T-helper 1 cell treated with Interleukin-12 subunit alpha and Interleukin-12 subunit beta and Interleukin-4 antibody, amounts not matched to agents 30 ng/mL and 1 ng/mL, for 36 hours (primary cell): ENCODE measurements at places on chromosomes 13 and 19. TPM values are rescaled to one million over a fixed set of nuclear protein-coding genes. Genes with fewer than 3 reads are reported as not detected.

The B3GNT8 gene
- total RNA-seq = 1.1 and 1.8 TPM in 2 replicates

The LIM2 gene
- total RNA-seq = not detected in 2 replicates

The LGALS7 gene
- total RNA-seq = not detected in 2 replicates

The GDF15 gene
- 0.78 TPM in 1 of 2 replicates, not detected in the other for total RNA-seq

The GAS6 gene
- 3.3 and 3.8 TPM in 2 replicates for total RNA-seq

The CPT1C gene
- 4.3 and 5.1 TPM in 2 replicates for total RNA-seq

The OBI1 gene
- 17.6 and 17.8 TPM in 2 replicates for total RNA-seq

The CD209 gene
- total RNA-seq = not detected in 2 replicates

The SMIM44 gene
- not detected in 2 replicates for total RNA-seq

The ZNF555 gene
- 1.0 and 1.2 TPM in 2 replicates for total RNA-seq

The ZNF285 gene
- 0.05 TPM in 1 of 2 replicates, not detected in the other for total RNA-seq

The SCAMP4 gene
- total RNA-seq = 35.4 and 41.9 TPM in 2 replicates

The LSR gene
- 4.5 and 5.6 TPM in 2 replicates for total RNA-seq

The ELL gene
- total RNA-seq = 25.7 and 30.2 TPM in 2 replicates

The ZNF580 gene
- 42.6 and 46.1 TPM in 2 replicates for total RNA-seq

The ZNF574 gene
- 15.2 and 15.9 TPM in 2 replicates for total RNA-seq

The ISYNA1 gene
- total RNA-seq = 8.1 and 9.1 TPM in 2 replicates

The CGB1 gene
- total RNA-seq = not detected in 2 replicates

The ERCC5 gene
- 60.7 and 60.9 TPM in 2 replicates for total RNA-seq

The ZNF418 gene
- total RNA-seq = 1.5 and 2.3 TPM in 2 replicates

The NBEA gene
- total RNA-seq = 0.27 and 0.61 TPM in 2 replicates

The KLK15 gene
- not detected in 2 replicates for total RNA-seq

The IGSF23 gene
- not detected in 2 replicates for total RNA-seq

The CRLF1 gene
- not detected in 2 replicates for total RNA-seq

The CFD gene
- 1.0 and 1.2 TPM in 2 replicates for total RNA-seq

The KLF12 gene
- total RNA-seq = 27.9 and 28.0 TPM in 2 replicates

The NPAS1 gene
- total RNA-seq = not detected in 2 replicates

The JSRP1 gene
- not detected in 2 replicates for total RNA-seq

The PSG7 gene
- not detected in 2 replicates for total RNA-seq

The CATSPERD gene
- total RNA-seq = not detected in 2 replicates

The SELENOV gene
- total RNA-seq = not detected in 2 replicates

The ADGRE2 gene
- total RNA-seq = 0.88 and 2.3 TPM in 2 replicates

The CRX gene
- total RNA-seq = not detected in 2 replicates

The LHB gene
- not detected in 2 replicates for total RNA-seq

The ZNF14 gene
- total RNA-seq = 6.8 and 8.5 TPM in 2 replicates

The RPS15 gene
- total RNA-seq = 1,137 and 1,164 TPM in 2 replicates

The PPP1R13L gene
- total RNA-seq = 10.6 and 11.8 TPM in 2 replicates

The HMG20B gene
- 41.5 and 44.3 TPM in 2 replicates for total RNA-seq

The LYPD3 gene
- total RNA-seq = 0.81 and 0.85 TPM in 2 replicates

The SLC15A1 gene
- total RNA-seq = not detected in 2 replicates

The BCL2L12 gene
- total RNA-seq = 58.4 and 62.9 TPM in 2 replicates

The ZNF91 gene
- total RNA-seq = 30.7 and 38.0 TPM in 2 replicates

The ELAVL1 gene
- total RNA-seq = 119 and 128 TPM in 2 replicates

The ZNF284 gene
- 2.0 and 2.2 TPM in 2 replicates for total RNA-seq

The LILRB2 gene
- not detected in 2 replicates for total RNA-seq

The KLK7 gene
- total RNA-seq = not detected in 2 replicates

The NCR1 gene
- total RNA-seq = not detected in 2 replicates

The VSIG10L gene
- 1.0 and 1.2 TPM in 2 replicates for total RNA-seq

The MIA gene
- total RNA-seq = not detected in 2 replicates

The PLIN5 gene
- not detected in 2 replicates for total RNA-seq

The WDR18 gene
- 54.8 and 57.5 TPM in 2 replicates for total RNA-seq

The SYT5 gene
- not detected in 2 replicates for total RNA-seq

The MUC16 gene
- not detected in 2 replicates for total RNA-seq
